Activated CD4-positive, alpha-beta T cell treated with anti-CD3 and anti-CD28 coated beads, Interleukin-2, amount 10 ng/mL, durations not matched to agents 7 days and 5 days (primary cell): ENCODE measurements at places on chromosomes 2 and 18. TPM values are rescaled to one million over a fixed set of nuclear protein-coding genes. Genes with fewer than 3 reads are reported as not detected.

CDH19 gene
- total RNA-seq, result not detected

IDH1 gene
- total RNA-seq, result 27.3 TPM

GPC1 gene
- 7.3 TPM for total RNA-seq

MC2R gene
- total RNA-seq, result not detected

COL6A3 gene
- total RNA-seq, result 0.87 TPM

CUL3 gene
- total RNA-seq, result 74.9 TPM

- H3K4me3 ChIP-seq, result no peak overlapping the region
- peaks cover 26% of the 10 kb centered on the region for H3K4me1 ChIP-seq
- peaks cover 8% of the 10 kb centered on the region for H3K27me3 ChIP-seq
- DNase-seq, result no peak
Observed at GRCh38 chr2:236972491-236973342, 113.0 kb upstream of the COPS8 start.

DNA sequence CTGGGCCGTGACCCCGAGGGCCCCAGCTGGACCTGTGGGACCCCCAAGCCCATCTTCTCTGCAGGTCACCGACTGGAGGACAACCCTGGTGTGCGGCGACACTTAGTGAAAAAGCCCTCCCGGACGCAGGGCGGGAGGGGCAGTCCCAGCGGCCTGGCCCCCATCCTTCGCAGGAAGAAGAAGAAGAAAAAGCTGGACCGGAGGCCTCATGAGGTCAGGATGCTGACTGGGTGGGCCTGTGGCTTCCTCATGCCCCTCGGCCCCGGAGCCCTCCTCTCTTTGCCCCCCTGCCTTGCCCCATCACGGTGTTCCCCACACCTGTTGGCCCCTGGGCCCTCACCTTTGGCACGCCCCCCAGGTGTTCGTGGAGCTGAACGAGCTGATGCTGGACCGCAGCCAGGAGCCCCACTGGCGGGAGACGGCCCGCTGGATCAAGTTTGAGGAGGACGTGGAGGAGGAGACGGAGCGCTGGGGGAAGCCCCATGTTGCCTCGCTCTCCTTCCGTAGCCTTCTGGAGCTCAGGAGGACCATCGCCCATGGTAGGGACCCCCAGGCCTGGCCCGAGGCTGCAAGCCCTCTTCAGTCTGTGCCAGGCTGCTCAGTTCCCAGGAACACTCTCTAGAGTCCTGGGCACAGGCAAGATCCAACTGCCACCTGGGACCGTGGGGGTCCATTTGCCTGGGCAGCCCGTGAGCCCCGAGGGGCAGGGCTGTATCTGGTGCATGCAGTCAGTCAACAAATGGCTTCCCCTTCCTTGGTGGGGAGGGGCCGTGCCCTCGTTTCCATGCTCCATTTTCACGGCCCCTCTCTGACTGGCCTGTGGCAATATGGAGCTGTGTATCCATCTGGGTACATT is 4.7 kb downstream of the SLC4A3 start:
- no peak overlapping the region for H3K27ac ChIP-seq
- no peaks in the 10 kb centered on the region for H3K4me1 ChIP-seq
- peaks cover 5% of the 10 kb centered on the region for H3K27me3 ChIP-seq
- no peaks in the 10 kb centered on the region for H3K36me3 ChIP-seq

DNA sequence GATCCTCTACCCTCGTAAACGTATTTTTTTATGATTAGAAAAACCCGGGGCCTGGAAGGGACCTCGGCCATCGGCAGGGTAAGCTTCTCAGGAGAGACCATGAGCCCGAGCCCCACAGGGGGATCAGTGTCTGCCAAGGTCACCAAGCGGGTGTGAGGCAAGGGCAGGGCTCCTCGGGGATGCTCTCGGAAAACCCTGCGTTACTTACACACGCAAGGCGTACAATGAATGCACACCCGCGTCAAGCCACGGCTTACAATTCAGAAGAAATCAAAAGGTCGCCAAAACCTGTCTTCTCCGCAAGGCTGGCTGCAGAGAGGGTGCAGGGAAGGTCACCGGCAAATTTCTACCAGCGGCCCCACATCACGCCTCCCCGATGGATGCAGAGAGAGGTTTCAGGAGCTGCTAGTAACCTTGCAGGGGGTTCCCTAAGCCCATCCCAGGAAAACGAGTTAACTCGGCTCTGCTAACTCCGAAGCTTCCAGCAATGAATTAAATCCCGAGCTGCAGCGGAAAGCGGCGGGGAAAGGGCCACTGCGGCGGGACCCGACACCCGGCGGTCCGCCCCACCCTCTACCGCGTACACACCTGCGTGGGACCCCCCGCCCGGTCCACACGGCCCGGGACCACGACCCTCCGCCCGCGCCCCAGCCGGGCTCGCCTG is 638 bp downstream of the ST3GAL5 start:
- DNase-seq, result peak; percentile 40
- H3K27ac ChIP-seq, result peak overlapping the region; percentile 88
- peaks cover 16% of the 10 kb centered on the region for H3K36me3 ChIP-seq
- H3K4me1 ChIP-seq, result peaks cover 60% of the 10 kb centered on the region

DNA sequence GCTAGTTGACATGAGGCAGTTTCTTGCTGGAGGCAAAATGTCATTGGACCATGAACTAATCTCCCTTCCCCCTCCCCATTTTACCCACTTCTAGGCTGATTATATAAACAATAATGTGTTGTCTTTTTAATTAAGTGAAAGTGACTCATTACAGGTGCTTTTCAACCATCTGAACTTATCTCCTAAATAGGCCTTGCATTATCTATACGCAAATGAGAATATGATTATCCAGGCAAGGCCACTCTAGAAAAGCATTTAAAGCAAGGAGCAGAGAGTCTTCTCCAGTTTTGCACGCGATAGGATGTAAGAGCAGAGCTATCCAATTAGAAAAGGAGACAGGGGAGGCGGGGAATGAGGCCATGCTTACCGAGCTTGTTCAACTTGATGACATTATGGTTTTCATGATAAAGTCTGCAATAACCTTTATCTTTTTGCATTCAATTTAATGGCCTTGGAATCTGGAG is 286.1 kb upstream of the SIX3 start:
- H3K4me3 ChIP-seq, result no peak overlapping the region
- no peak overlapping the region for H3K27ac ChIP-seq
- no peaks in the 10 kb centered on the region for H3K4me1 ChIP-seq
- H3K36me3 ChIP-seq, result no peaks in the 10 kb centered on the region

DNA sequence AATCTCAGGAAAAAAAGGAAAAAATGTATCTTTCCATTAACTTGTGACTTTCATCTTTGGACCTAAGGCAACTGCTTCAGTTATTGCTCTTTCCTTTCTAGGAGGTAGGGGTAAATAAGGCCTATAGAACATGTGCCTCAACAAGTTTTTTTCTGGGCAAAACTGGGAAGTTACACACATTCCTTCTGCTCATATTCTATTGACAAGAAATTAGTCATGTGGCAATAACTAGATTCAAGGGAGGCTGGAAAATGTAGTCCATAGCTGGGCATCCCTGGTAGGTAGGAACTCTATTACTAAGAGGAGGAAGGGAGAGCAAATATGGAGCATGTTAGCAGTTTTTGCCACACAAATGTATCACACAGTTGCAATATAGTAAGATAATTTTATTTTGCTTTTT is 37.7 kb upstream of the NEMP2 start:
- peaks cover 5% of the 10 kb centered on the region for H3K36me3 ChIP-seq
- DNase-seq, result no peak
- no peak overlapping the region for H3K4me3 ChIP-seq
- no peak overlapping the region for H3K27ac ChIP-seq
- H3K27me3 ChIP-seq, result peaks cover 1% of the 10 kb centered on the region
- H3K4me1 ChIP-seq, result peaks cover 19% of the 10 kb centered on the region

- H3K4me3 ChIP-seq, result no peak overlapping the region
- H3K27me3 ChIP-seq, result no peaks in the 10 kb centered on the region
- H3K4me1 ChIP-seq, result peaks cover 72% of the 10 kb centered on the region
- peaks cover 35% of the 10 kb centered on the region for H3K36me3 ChIP-seq
Observed at GRCh38 chr18:12858991-12859390, 25.0 kb downstream of the PTPN2 start.

DNA sequence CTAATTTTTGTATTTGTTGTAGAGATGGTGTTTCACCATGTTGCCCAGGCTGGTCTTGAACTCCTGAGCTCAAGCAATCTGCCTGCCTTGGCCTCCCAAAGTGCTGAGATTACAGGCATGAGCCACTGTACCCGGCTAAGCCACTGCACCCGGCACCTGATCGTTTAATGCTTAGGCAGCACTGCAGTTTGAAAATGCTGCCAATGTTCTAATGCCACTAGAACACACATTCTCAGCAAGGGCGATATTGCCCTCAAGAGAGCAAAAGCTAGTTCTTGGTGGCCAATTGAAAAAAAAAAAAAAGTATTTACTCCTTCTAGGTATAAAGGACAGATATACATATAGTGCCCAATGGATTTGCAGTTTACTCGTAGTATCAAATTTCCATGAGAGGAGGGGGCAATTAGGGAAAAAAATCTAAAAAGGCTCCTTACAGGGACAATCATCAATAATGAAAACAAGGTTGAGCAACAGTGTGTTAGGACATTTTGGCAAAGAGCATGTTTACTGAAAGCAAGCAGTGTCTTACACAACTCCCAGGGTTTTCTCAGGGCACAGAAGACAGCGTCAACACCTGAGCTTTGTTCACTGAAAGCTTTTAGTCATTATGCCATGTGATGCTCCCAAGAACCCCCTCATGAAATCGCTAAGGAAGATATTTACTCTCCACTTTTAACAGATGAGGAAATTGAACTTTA is 199.9 kb upstream of the PKDCC start:
- no peak overlapping the region for H3K27ac ChIP-seq
- H3K27me3 ChIP-seq, result peaks cover 24% of the 10 kb centered on the region
- H3K4me1 ChIP-seq, result no peaks in the 10 kb centered on the region
- no peak overlapping the region for H3K4me3 ChIP-seq
- DNase-seq, result no peak
- H3K36me3 ChIP-seq, result no peaks in the 10 kb centered on the region

DNA sequence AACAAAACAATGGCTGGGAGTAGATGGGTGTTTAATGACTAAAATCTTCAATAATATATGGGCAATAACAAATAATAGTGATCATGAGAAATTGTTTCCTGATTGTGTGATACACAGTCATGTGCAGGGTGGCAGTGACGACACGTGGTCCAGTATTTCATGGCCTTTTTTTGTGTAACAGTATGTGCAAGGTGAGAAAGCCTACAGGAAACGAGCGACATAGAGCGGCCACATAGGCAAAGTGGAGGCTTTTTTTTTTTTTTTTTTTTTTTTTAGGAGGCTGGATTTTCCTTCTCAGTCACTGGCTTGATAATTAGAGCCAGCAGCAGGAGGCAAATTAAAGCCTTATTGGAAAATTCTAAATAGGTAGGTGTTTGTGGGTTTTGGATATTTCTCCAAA is 123.7 kb downstream of the MYO3B start:
- H3K4me3 ChIP-seq, result no peak overlapping the region
- H3K4me1 ChIP-seq, result peaks cover 2% of the 10 kb centered on the region
- peaks cover 11% of the 10 kb centered on the region for H3K27me3 ChIP-seq

- H3K4me1 ChIP-seq, result no peaks in the 10 kb centered on the region
- no peaks in the 10 kb centered on the region for H3K36me3 ChIP-seq
- no peaks in the 10 kb centered on the region for H3K27me3 ChIP-seq
- no peak overlapping the region for H3K27ac ChIP-seq
- H3K4me3 ChIP-seq, result no peak overlapping the region
Observed at GRCh38 chr2:186229265-186229664, 256.8 kb upstream of the ZC3H15 start.

DNA sequence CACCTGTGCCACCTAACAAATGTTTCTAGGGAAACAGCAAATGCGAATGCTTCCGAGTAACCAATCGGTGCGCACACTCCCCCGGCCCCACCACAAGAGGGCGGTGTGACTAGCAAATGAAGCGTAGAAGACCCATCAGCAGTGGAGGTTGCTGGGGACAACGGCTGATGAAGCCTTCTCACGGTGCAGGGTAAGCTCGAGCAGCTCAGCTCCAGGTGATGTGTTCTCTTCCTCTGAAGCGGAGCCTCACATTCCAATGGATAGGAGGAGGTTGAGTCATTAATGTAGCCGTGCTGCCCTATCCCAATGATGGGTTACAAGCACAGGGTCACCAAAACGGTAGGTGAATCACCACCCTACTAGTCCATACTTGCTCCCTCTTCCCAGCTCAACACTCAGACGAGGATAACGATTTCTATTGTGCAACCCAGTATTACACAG is 127.6 kb upstream of the TWIST2 start:
- no peak overlapping the region for H3K4me3 ChIP-seq
- peak; percentile 62 for DNase-seq
- H3K27me3 ChIP-seq, result peaks cover 5% of the 10 kb centered on the region
- no peaks in the 10 kb centered on the region for H3K36me3 ChIP-seq

GRCh38 chr2:232891621-232892071 is 21.6 kb downstream of the SNORC start:
- peaks cover 3% of the 10 kb centered on the region for H3K27me3 ChIP-seq
- no peaks in the 10 kb centered on the region for H3K36me3 ChIP-seq
- DNase-seq, result no peak
- H3K4me3 ChIP-seq, result no peak overlapping the region
- no peaks in the 10 kb centered on the region for H3K4me1 ChIP-seq

DNA sequence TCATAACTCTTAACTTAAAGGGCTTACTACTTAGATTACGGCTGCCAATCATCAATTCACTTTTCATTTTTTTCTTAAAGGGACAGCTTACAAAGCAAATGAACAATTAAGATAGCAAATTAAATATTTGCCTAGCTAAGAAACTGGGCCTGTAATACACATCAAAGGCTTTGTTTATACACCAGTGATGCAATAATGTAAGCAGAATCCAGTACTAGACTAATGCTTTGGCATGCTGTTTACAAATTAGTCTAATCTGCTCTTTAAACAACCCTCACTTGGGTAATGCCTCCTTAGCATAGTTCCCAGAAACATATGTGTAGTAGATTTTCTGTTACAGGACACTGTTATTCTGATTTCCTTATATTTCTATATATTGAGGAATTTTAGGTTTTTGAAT is 105.8 kb downstream of the ARHGAP28 start:
- DNase-seq, result no peak
- H3K4me1 ChIP-seq, result no peaks in the 10 kb centered on the region
- H3K36me3 ChIP-seq, result no peaks in the 10 kb centered on the region
- no peak overlapping the region for H3K27ac ChIP-seq

- H3K27me3 ChIP-seq, result no peaks in the 10 kb centered on the region
- H3K4me3 ChIP-seq, result no peak overlapping the region
- peaks cover 8% of the 10 kb centered on the region for H3K4me1 ChIP-seq
- no peak overlapping the region for H3K27ac ChIP-seq
Observed at GRCh38 chr2:222568865-222569264, 87.0 kb downstream of the FARSB start.

GRCh38 chr2:10985260-10985659 is 73.5 kb downstream of the KCNF1 start:
- H3K4me1 ChIP-seq, result no peaks in the 10 kb centered on the region
- H3K27ac ChIP-seq, result no peak overlapping the region
- no peaks in the 10 kb centered on the region for H3K27me3 ChIP-seq
- no peak for DNase-seq
- H3K36me3 ChIP-seq, result no peaks in the 10 kb centered on the region

GRCh38 chr2:165044505-165045303 is 89.4 kb upstream of the SLC38A11 start:
- no peak for DNase-seq
- H3K4me3 ChIP-seq, result no peak overlapping the region
- H3K27me3 ChIP-seq, result peaks cover 4% of the 10 kb centered on the region

DNA sequence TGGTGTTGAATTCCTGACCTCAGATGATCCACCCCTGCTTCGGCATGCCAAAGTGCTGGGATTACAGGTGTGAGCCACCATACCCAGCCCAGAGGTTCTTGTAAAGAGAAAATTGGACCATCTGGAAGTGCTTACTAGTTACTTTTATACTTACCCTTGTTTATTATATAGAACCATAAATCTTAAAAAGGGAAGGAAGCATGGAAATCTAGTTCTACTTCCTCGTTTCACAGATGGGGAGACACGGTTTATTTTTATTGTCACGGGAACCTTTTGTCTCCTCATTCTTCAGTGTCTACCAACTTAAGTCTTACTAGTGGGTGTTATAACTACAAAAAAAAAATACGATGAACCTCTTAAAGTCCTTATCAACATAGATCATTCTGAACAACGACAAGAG is 45.8 kb upstream of the PDK1 start:
- H3K4me1 ChIP-seq, result peaks cover 20% of the 10 kb centered on the region
- no peak for DNase-seq
